ENCODE measurements at places on chromosomes 2 and 18.

GRCh38 chr2:181371195-181371594, 86.0 kb upstream of the ITGA4 start:
- DNase-seq: no peak

- no peak for DNase-seq
Measured at GRCh38 chr18:55400081-55400480, 187.9 kb downstream of the TCF4 start.

DNA sequence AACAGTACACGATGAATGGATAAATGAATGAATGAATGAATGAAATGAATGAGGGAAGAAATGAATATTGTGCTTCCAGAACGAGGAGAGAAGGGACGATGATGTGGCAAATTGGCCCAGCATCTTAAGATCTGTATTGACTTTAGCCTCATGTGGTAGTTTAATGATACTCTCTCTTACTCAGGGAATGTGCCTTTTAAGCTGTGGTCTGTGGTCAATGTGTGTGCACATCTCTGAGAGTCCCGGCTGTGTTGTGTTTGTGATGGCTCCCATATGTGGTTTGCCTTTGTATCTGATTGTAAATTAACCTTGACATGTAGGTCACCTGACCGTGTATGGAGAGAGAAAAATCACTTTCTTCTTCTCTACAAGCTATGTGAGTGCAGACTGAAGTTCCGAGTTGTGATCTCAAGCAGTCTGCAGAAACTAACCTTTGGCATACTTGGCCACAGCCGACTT, 91.2 kb downstream of the NEDD4L start:
- DNase-seq: no peak

GRCh38 chr18:13165636-13166423, 52.7 kb upstream of the LDLRAD4 start:
- no peak for DNase-seq

GRCh38 chr2:127128445-127128904, 21.5 kb upstream of the BIN1 start:
- DNase-seq: no peak

GRCh38 chr18:78703291-78703690, 276.3 kb upstream of the SALL3 start:
- no peak for DNase-seq

- DNase-seq: no peak
Measured at GRCh38 chr2:128441341-128442052, 122.8 kb upstream of the HS6ST1 start.

GRCh38 chr2:237309011-237309410, 105.0 kb downstream of the COL6A3 start:
- no peak for DNase-seq

DNA sequence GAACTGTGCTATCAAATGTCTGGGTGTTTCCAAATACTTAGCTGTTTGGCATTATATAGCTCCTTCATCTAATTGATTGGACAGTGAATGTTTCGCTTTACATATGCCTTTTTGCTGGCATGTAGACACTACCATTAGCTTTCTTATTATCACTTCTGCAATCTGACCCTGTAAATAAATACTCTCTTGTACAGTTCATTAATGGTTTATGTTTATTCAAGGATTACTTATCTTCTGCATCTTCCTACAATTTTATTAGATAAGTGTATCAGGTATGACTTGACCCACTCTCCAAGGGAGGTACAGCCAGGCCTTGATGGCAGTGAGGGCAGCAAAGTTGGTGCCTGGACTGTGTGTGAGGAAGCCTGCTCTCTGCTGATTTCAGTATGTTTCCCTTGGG, 614.1 kb upstream of the SETBP1 start:
- no peak for DNase-seq
